ENCODE measurements at places on chromosomes 16 and 17.
A peak's percentile ranks its signal among the peaks of the same experiment; 100 is the strongest.

GRCh38 chr17:82129095-82129494 is 31.1 kb upstream of the FASN start:
- DNase-seq: no peak

DNA sequence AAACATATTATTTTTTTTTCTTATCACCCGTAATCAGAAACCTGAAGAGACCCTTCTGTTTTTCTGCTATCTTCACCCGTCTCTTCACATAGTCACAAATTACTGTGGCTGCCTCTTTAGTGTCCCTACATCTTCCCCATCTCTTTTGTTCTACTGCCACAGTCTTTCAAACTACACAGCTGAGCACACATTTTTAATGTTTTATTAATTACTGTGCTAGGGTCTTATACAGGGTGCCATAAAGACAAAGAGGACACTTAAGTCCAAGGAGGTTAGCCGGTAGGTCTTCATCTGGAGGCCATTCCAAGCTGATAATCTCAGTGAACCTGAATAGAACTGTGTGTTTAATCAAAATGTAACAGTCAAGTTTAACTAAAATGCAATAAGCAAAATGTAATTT is 20.7 kb downstream of the CNTNAP4 start:
- no peak for DNase-seq

GRCh38 chr16:59122262-59122537 is 388.1 kb upstream of the GOT2 start:
- no peak for DNase-seq

GRCh38 chr17:38704606-38705522 is at the start of gene MLLT6:
Gene MLLT6, plus strand, starts transcription at chr17:38705273. Its CDS starts 360 bp downstream, at chr17:38705633.
- DNase-seq: peak; percentile 78

DNA sequence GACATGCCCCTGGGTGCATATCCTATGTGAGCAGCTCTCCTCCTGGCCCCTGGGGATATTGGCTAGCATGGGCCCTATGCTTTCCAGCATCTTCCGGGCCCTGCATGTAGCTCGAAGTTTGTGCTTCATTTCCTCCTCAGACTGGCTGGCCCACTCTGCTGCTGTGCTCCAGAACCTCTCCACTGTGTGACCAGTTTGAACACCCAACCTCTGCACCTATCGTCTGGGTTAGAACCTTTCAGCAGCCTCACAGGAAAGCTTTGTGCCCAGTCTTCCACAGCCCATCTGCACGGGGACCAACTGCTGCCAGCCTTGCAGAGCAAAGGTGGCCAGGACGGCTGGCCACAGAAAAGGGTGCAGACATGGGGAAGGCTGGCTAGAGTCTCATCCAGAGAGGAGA is 10.2 kb upstream of the CLEC18B start:
- DNase-seq: no peak

All from activated naive CD4-positive, alpha-beta T cell (primary cell).